ENCODE measurements at places on chromosomes 6 and 20.

DNA sequence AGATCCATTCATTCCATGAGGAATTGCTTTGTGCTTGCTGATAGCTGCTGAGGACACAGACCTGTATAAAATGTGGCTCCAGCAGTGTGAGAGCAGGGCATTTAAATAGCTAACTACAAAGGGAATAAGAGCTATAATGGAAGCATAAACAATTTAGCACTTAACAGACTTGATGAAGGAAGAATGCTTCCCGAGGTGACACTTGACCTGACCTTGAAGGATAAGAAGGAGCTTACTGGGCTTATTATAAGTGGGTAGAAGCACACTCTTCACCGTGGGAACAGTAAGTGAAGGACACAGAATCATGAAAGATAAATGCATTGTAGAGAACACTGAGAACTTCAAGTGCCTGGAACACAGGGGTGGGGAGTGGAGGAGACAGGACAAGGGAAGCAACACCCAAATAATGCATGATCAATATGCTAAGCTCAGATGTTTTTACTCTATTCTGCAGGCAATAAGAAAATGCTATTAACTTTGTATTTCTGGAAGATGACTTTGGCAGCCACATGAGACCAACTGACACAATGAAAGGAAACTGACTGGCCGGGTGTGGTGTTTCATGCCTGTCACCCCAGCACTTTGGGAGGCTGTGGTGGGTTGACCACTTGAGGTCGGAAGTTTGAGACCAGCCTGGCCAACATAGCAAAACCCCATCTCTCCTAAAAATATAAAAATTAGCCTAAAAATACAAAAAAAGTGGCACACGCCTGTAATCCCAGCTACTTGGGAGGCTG lies 84.2 kb downstream of the EPB41L2 start:
- no peak overlapping the region for H3K4me3 ChIP-seq
- no peaks in the 10 kb centered on the region for H3K36me3 ChIP-seq
- H3K4me1 ChIP-seq = peaks cover 13% of the 10 kb centered on the region

GRCh38 chr6:158789115-158789917 lies 29.9 kb downstream of the EZR start:
- no peaks in the 10 kb centered on the region for H3K27me3 ChIP-seq
- no peak overlapping the region for H3K4me3 ChIP-seq
- DNase-seq = no peak

GRCh38 chr20:15576411-15576810 lies 996.8 kb downstream of the KIF16B start:
- no peak overlapping the region for H3K27ac ChIP-seq
- no peak overlapping the region for H3K4me3 ChIP-seq
- H3K36me3 ChIP-seq = peaks cover under 1% of the 10 kb centered on the region

DNA sequence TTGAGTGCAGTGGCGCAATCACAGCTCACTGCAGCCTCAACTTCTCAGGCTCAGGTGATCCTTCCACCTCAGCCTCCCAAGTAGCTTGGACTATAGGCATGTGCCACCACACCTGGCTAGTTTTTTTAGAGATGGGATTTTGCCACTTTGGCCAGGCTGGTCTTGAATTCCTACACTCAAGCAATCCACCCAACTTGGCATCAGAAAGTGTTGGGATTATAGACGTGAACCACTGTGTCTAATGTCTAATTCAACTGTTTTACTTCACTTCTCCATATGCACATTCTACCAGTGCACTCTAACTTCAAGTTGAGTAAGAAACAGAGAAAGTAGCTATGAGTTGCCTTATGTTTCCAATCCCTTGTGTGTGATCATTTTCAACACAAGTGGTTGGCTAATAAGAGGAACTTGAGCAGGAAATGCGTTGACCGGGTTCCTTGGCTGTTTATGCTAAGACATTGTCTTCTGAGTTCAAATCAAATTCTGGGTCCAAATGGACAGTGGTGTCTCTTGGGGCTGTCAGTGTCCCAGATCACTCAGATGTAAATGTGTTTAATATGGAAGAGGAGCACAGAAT lies 23.9 kb downstream of the ZNF337 start:
- no peaks in the 10 kb centered on the region for H3K27me3 ChIP-seq
- no peak for DNase-seq
- H3K4me3 ChIP-seq = no peak overlapping the region
- H3K27ac ChIP-seq = no peak overlapping the region

GRCh38 chr6:106747139-106747538 lies 117.8 kb downstream of the QRSL1 start:
- DNase-seq = no peak
- peaks cover 60% of the 10 kb centered on the region for H3K4me1 ChIP-seq
- no peaks in the 10 kb centered on the region for H3K27me3 ChIP-seq
- no peak overlapping the region for H3K4me3 ChIP-seq
- H3K36me3 ChIP-seq = peaks cover 7% of the 10 kb centered on the region

DNA sequence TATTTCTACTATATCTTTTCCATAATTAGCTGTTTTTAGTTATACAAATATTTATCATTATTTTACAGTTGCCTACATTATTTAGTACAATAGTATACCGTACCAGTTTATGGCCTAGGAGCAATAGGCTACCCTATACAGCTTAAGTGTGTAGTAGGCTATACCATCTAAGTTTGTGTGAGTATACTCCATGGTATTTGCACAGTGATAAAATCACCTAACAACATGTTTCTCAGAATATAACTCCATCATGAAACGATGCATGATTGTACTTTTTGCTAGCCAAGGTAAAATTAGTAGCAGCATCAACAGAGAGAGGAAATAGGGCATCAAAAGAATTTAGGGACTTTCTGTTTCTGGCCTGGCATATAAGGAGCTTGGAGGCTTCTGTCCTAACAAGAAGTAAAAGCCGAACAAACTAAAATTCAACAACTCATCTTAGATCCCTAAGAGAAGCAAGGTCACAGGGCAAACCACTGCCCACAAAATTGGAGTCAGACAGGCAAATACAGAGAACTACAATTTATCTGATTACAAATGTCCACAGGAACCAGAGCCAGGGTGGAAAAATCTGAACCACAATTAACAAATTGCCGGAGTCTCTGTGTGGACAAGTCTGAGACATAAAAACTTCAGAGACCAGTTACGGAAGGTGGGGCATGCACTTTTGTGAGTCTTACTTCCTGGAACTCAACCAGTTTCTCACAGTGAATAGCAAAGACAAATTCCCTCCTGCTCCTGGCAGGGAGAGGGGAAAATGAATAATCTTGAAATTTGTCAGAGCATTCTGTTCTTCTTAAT lies 671.4 kb downstream of the RFPL4B start:
- no peak for DNase-seq
- peak overlapping the region; percentile 56 for H3K27ac ChIP-seq
- H3K4me3 ChIP-seq = no peak overlapping the region
- H3K27me3 ChIP-seq = no peaks in the 10 kb centered on the region
- peaks cover 6% of the 10 kb centered on the region for H3K4me1 ChIP-seq

DNA sequence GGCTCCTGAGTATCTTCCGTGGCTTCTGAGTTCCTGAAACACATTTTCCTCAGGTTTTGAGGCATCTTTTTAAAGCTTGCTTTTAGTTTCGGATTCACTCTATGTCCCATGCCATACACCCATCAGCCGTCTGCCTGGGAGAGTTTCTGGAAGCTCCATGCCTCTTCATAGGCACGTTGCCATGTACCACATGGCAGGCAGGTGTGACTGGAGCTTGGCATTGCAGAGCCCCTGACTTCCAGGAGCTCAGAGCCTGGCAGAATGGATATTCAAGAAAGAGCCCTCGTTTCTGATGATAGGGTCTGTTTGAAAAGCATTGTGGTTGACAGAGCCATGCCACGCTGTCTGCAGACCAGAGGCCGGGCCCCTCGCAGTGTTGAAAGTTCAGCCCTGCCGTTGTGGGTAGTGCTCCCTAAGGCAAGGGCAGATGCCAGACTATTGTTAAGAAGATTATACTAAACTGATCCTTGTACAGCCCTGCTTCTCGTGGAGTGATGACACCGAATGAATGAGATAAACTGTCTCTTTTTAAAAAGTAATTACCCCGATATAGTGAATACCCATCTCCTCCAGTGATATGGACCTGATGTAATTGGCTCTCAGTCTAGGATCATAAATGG lies 100.0 kb downstream of the RPP40 start:
- H3K36me3 ChIP-seq = peaks cover 25% of the 10 kb centered on the region
- H3K4me1 ChIP-seq = peaks cover 29% of the 10 kb centered on the region
- no peak overlapping the region for H3K27ac ChIP-seq
- no peak for DNase-seq
- no peak overlapping the region for H3K4me3 ChIP-seq

- H3K27ac ChIP-seq = peak overlapping the region; percentile 3
- no peak for DNase-seq
- no peaks in the 10 kb centered on the region for H3K4me1 ChIP-seq
- no peaks in the 10 kb centered on the region for H3K36me3 ChIP-seq
- no peak overlapping the region for H3K4me3 ChIP-seq
Observed at GRCh38 chr6:18845896-18846295, 458.7 kb downstream of the RNF144B start.

- H3K27me3 ChIP-seq = no peaks in the 10 kb centered on the region
- peak overlapping the region; percentile 94 for H3K4me3 ChIP-seq
- peaks cover 50% of the 10 kb centered on the region for H3K4me1 ChIP-seq
- H3K36me3 ChIP-seq = peaks cover 38% of the 10 kb centered on the region
- DNase-seq = no peak
Observed at GRCh38 chr20:3890398-3890751, 1.2 kb downstream of the PANK2 start.

DNA sequence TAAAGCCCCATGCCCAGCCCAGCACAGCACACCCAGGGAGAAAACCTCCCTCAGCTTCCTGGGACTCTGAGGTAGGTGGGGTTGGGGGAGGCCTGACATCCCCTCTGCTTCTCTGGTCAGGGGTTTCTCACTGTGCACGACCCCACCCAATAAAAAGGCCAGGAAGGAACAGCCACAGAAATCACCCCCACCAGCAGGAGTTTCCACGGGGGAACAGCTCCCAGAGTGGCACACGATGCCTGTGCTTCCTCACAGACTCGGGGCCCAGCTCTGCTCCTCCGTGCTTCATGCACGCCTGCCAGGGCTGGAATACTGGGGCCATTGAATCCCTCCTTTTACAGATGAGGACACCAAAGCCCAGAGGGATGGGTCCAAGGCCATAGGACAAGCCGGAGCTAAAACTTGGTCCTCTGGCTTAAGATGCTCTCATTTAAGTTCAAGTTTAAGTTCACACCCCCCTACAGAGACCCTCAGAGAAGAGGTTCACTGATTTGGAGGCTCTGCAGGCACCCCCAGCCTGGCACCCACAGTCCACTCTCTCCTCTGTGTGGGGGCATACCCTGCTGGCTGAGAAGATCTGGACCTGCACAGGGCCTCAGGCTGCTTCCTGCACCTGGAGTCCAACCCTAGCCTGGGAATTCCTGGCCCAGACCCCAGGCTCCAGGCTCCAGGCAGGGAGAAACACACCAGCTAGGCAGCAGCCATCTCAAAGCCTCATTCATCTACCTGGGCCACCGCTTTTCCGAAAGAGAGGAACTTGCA lies 14.3 kb downstream of the ACSS1 start:
- no peak for DNase-seq
- H3K27me3 ChIP-seq = no peaks in the 10 kb centered on the region
- H3K4me1 ChIP-seq = peaks cover 12% of the 10 kb centered on the region
- no peak overlapping the region for H3K4me3 ChIP-seq

GRCh38 chr6:3181105-3181504 lies 23.8 kb upstream of the TUBB2A start:
- H3K27me3 ChIP-seq = no peaks in the 10 kb centered on the region
- no peak overlapping the region for H3K27ac ChIP-seq
- H3K36me3 ChIP-seq = no peaks in the 10 kb centered on the region
- peaks cover 2% of the 10 kb centered on the region for H3K4me1 ChIP-seq
- H3K4me3 ChIP-seq = no peak overlapping the region

DNA sequence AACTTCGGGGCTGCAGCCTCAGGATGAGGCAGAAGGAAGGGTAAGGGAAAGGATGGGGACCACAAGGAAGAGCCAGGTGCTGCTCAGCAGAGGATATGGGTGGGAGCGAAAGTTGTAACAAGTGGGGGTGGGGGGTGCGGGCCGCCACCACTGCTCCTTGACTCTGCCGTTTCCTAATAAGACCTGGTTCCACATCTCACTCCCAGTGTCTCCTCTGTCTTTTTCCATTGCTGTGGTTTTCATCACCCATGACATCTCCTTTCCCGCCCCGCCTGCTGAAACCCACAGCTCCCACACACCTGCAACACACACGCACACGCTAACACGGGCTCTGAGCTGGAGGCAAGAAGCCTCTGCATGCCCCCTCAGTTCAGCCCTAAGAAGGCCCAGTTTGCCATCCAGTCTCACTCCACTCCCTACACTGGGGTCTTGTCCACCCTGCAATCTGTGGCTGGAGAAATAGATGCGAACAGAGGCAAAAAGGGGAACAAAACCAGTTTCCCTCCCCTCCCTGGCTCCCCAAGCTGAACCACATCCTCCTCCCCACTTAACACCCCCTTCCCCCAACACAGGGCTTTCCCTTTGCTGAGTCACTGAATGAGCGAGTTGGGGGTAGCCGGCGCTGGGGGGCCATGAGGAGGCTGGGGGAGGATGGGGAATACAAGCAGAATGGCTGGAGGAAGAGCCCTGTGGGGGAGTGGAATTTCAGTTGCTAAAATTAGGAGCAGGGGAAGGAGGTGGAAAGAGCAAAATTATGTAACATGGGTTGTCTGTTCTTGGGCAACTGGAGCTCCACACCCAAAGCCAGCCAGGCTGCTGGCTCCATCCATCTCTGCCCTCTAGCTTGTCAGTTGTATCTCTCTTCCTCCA lies 11.5 kb downstream of the NFKBIL1 start:
- H3K27me3 ChIP-seq = peaks cover 2% of the 10 kb centered on the region
- no peaks in the 10 kb centered on the region for H3K4me1 ChIP-seq
- H3K4me3 ChIP-seq = no peak overlapping the region
- H3K36me3 ChIP-seq = peaks cover 13% of the 10 kb centered on the region

GRCh38 chr20:8963330-8963729 lies 105.6 kb upstream of the PLCB4 start:
- no peaks in the 10 kb centered on the region for H3K36me3 ChIP-seq
- H3K27me3 ChIP-seq = no peaks in the 10 kb centered on the region
- no peak for DNase-seq
- no peak overlapping the region for H3K4me3 ChIP-seq

DNA sequence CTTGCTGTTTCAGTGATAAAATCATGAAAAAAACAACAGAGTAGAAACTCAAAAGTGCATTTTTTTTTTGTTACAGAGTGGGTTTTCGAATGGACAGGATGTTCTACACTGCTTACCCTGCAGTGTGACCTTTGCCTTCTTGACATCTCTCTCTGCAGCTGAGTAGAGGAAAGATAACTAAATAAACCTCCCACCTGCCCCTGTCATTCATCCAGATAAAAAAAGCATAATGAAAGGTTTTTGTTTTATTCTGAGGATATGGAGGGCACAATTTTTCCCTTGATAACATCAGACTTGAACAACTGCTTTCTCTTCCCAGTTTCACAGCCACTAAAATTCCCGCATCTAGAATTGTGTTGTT lies 193.6 kb upstream of the FOXQ1 start:
- peaks cover 3% of the 10 kb centered on the region for H3K27me3 ChIP-seq
- H3K27ac ChIP-seq = no peak overlapping the region
- peaks cover 5% of the 10 kb centered on the region for H3K4me1 ChIP-seq
- no peaks in the 10 kb centered on the region for H3K36me3 ChIP-seq

GRCh38 chr6:30612213-30612612 lies 4.8 kb downstream of the PPP1R10 start:
- H3K36me3 ChIP-seq = peaks cover 47% of the 10 kb centered on the region
- peak overlapping the region; percentile 66 for H3K27ac ChIP-seq
- DNase-seq = no peak
- H3K4me3 ChIP-seq = peak overlapping the region; percentile 6
- H3K4me1 ChIP-seq = peaks cover 31% of the 10 kb centered on the region

- no peak overlapping the region for H3K4me3 ChIP-seq
- DNase-seq = no peak
- no peak overlapping the region for H3K27ac ChIP-seq
- no peaks in the 10 kb centered on the region for H3K27me3 ChIP-seq
- H3K4me1 ChIP-seq = peaks cover 13% of the 10 kb centered on the region
Observed at GRCh38 chr6:118559659-118560058, 11.6 kb downstream of the PLN start.
